ENCODE measurements at places on chromosomes 13 and 19.

DNA sequence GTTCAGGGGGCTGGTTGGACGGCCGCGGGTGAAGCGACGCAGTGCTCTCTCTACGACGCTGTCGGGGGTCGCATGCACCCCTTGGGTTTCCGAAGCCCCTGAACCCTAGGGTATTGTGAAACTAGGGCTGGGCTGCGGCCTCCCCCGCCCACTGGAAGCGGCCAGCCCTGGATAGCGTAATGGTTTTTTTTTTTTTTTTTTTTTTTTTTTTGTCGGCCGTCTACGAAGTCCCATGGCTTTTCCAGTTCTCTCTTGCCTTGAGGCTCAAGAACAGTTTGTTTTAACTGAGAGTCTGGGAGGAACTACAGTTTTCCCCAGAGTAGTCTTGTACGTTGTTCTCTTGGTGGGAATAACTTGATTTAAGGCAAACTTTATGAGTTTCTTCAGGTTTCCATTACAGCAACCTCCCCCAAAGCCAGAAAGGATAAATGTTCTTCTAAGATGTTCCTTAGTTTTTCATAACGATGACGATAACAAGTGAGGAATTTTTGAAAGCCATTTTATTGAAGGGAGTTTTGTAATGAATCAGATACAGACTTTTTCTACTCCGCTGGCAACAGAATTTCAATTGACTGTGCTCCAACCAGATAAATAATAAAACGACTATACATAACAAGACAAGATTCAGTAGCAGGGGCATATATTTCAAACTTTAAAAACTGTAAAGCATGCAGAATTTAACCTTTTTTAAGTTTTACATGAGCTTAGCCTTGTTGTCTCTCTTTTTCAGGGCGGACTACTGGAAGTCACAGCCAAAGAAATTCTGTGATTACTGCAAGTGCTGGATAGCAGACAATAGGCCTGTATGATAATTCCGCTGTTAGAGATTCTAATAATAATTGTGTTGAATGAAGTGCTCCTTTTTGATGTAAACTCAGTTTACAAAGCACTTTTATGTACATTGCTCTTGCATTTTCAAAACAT lies 867 bp downstream of the WBP4 start:
- DNase-seq: no peak

DNA sequence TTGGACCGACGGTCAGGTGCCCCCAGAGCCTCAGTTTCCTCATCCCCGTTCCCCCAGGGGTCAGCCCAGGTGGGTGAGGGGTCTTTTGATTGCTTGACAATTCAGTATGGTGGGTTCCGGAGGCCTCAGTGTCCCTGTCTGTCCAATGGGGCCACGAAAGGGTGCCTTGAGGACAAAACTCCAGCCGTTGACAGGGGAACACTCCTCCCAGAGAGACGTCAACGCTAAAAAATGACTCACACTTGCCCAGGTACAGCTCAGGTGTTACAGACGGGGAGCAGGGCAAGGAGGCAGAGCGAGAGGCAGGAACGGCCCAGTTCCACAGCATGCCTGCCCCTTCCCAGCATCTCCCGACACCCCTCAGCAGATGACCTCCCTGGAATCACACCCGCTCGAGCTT lies 1.8 kb downstream of the TNFAIP8L1 start:
- no peak for DNase-seq

- DNase-seq: no peak
Observed at GRCh38 chr13:41407380-41407779, 50.0 kb upstream of the RGCC start.

GRCh38 chr19:7823686-7824301 lies 6.2 kb upstream of the EVI5L start:
- no peak for DNase-seq

GRCh38 chr13:104847922-104848321 lies 1687.5 kb downstream of the EFNB2 start:
- DNase-seq: no peak

DNA sequence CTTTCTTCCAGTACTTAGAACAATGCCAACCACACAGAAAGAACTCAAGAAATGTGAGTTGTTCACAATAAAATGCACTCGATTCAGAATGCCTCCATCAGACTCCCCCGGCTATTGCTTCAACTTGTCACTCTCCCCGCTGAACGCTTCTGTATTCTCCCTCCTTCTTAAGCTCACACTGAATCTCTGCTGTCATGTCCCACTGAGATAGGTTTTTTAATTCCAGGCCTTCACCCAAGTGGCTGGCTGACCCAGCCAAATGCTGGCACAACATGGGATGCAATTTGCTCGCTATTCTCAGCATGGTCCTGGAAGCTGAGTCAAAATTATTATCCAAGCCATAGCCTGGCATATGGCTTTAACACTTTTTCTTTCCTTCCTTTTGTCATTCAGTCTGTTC lies 76.8 kb upstream of the SERP2 start:
- no peak for DNase-seq

GRCh38 chr19:16442386-16443276 lies 29.1 kb downstream of the EPS15L1 start:
- DNase-seq: no peak

GRCh38 chr13:70473907-70474306 lies 365.7 kb upstream of the KLHL1 start:
- no peak for DNase-seq

DNA sequence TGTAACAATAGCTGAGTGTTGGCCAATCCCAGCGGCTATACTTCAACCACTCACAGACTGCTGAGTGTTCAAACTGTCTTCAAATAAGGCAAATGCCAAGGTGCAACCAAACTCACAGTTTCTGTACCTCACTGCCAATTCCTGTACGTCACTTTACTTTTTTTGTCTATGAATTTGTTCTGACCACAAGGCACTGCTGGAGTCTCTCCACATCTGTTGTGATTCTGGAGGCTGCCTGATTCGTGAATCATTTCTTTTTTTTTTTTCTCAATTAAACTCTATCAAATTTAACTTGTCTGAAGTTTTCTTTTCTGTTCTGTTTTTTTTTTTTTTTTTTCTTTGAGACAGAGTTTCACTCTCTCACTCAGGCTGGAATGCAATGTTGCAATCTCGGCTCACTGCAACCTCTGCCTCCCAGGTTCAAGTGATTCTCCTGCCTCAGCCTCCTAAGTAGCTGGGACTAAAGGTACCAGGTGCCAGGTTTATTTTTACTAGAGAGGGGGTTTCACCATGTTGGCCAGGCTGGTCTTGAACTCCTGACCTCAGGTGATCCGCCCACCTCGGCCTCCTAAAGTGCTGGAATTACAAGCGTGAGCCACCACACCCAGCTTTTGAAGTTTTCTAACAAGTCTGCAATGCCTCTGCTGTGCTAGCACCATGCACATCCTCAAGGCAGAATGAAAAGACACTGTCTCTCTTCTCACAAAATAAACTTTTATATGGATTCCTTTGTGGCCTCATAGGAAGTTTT lies 401.7 kb downstream of the IRS2 start:
- DNase-seq: no peak

All from activated effector memory CD4-positive, alpha-beta T cell treated with anti-CD3 and anti-CD28 coated beads, Interleukin-2, amount 50 U/mL, for 16 hours (primary cell).